ENCODE measurements at places on chromosomes 16 and 17.
A peak's percentile ranks its signal among the peaks of the same experiment; 100 is the strongest.

DNA sequence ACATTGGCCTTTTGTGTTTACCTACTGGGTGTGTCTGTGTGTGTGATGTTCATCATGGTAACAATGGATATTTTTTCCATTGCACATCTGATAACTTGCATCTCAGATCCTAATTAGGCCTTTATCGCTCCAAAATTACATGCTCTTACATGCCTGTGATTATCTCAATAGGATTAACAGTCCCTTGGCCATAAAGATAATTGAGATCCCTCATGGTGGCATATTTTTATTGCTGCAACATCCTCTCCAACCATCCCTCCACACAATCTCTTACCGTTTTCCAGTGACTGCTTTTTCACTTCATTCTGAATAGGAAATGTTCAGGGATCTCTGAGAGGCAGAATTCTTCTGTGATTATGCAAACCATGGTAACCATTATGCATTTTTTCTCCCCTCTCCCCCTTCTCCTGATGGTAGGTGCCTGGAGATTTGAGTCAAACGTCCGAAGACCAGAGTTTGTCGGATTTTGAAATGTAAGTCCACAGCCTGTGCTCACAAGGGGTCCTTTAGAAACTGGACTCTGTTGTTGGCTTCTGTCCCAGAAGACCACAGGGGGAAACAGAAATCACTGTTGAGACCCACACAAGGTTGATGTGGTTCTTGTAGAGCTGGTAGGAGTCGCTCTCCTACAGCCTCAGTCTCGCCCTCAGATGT is 405.5 kb downstream of the CPPED1 start:
- DNase-seq: no peak

- DNase-seq: no peak
These were observed 4.1 kb downstream of the SYNGR2 start for GRCh38 chr17:78172249-78173051.

DNA sequence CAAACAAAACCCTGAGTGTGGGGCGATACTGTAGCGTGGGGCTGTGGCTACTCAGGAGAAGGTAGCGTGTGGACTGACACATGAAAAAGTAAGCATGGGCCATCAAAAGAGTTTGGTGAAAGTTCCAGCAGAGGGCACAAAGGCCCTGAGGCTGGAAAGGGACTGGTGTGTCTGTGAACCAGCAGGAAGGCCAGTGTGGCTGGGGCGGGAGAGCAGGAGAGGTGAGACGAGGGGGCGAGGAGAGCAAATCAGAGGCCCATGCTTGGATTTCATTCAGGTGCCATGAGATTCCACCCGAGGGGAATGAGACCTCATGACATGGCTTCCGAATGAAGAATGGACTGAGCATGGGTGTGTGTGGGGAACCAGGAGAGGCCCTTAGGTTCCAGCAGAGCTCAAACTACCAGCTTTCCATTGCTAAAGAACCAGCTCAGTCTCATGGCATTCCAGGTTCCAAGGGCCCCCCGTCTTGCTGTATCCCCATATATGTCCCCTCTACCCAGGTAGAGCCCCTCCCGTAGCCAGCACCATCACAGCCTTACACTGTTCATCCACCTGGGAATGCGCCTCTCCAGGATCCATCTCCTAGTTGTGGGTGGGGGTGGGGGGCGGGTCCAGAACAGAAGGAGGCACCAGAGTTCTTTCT is 31.1 kb downstream of the TRPV2 start:
- no peak for DNase-seq

- DNase-seq: no peak
These were observed 459 bp upstream of the MARCHF10 start for GRCh38 chr17:62808576-62808970.

GRCh38 chr16:29820271-29820701 is at the start of gene MVP:
Gene MVP, plus strand, starts transcription at chr16:29820462. Its CDS starts 10,088 bp downstream, at chr16:29830550.
- DNase-seq: peak; percentile 86

DNA sequence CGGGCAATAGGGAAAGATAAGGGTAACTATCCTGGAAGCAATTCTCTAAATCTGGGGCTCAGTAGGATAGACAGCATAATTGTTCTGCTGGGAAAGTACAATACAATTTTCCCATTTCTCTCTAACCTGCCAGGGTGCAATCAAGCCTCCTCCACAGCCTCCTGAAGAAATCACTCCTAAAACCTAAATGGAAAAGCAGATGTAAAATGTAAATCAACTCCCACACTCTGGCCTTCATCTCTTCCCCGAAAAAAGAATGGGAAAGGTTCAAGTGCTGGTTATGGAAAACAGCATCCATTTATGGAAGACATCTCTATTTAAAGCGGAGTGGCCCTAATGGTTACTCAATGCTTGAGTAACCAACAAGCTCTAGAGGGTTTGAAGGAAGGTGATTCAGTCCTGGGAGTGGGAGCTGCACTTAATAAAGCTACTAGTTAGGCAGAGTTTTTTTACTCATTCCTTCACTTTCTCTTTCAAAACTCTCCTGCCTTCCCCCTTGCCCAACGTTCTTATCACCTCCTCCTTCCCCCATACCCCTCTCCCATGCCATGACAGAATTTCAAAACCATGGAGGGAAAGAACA is 5.1 kb downstream of the MMD start:
- no peak for DNase-seq

DNA sequence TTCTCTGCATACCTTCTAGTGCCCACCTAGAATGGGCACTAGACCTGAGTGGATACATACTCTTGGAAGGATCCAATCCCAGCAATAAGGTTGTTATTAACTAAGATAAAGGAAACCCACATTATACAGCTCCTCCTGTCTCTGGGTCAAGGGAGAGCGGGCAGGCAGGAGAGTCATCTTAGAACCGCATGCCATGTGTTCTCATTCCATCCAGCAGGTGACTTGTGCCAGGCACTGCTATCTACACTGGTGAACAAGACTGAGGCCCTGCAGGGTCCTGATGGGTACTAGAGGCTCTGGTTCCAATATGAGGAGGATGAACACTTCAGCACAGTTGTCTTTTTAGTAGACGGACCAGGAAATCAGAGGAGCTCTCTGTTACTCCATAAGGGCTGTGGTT is 5.9 kb upstream of the CD300H start:
- no peak for DNase-seq

- DNase-seq: peak; percentile 88
These were observed 59.2 kb downstream of the BMERB1 start for GRCh38 chr16:15493466-15494180.

DNA sequence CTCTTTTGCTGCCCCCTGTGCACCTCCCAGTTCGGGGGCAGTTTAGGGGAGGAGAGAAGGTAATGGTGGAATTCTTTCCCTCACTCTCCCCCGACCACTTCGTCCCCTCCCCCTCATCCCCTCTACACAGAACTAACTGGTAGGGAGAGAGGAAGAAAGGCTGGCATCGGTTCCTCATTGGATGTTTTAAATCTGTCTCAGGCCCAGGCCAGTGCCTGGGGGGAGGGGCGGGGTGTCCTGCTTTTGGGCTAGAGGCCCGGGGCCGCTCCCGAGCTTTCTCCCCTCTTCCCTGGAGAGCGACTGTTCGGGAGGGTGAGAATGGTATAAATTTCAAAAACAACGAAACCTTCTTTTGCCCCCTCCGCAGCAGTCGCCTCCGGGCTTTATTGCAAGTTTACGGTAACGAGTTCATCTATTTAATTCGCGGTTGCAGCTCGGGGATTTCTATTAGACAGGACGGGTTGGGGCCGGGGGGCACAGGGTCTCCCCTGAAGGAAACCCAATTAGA is at the start of gene PRAC2:
Gene PRAC2 (plus strand): TSS at position 271 of the 508 bp plus-strand sequence. CDS start 1,226 bp downstream, outside the sequence.
- no peak for DNase-seq

- DNase-seq: no peak
These were observed 196.1 kb downstream of the GSG1L start for GRCh38 chr16:27867122-27868110.

DNA sequence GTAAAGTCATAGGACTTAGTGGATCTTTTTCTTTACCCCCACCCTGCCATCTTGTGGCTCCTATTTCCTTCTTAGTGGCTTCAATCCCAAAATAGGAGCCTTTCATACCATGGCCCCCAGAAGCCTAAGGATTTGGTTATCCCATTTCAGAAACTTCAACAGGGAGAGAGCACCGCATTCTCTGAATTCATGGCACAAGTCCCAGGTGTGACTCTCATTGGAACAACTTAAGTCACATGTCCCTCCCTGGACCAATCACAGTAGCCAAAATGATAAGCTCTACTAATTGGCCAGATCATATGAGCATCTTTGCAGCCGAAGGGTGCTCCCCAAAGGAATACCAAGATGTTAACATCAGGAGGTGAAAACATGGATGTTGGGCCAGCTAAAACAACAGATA is 43.2 kb downstream of the AXIN2 start:
- DNase-seq: no peak

- no peak for DNase-seq
These were observed 24.8 kb upstream of the ENGASE start for GRCh38 chr17:79049821-79050220.

DNA sequence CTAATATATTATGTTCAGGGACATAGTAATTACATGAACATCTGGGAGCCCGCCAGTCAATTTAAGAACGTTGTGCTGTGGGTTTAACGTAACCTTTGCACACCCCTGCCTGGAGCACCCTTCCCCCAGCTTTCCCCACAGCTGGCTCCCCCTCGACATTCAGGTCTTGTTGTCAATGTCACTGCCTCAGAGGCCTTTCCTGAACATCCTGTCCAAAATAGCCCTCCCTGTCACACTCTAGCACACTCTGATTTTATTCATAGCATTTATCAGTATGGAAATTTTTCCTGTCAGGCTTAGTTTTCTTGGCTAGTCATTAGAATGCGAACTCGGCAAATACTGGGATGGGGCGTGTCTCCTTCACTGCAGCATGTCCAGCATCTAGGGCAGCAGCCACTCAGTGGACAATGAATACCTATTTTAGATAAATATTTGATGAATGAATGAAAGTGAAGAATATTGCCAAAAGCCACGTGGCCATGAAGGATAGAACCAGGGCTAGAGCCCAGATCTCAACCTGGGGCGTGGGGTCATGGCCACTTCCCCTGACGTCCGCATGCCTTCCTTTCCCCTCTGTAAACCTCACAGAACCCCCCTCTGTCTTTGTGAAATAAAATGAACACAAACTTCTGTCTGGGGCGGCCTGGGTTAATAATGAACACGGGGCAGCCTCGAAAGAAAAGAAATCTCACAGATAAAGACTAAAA is 10.5 kb downstream of the PIK3R6 start:
- DNase-seq: no peak

DNA sequence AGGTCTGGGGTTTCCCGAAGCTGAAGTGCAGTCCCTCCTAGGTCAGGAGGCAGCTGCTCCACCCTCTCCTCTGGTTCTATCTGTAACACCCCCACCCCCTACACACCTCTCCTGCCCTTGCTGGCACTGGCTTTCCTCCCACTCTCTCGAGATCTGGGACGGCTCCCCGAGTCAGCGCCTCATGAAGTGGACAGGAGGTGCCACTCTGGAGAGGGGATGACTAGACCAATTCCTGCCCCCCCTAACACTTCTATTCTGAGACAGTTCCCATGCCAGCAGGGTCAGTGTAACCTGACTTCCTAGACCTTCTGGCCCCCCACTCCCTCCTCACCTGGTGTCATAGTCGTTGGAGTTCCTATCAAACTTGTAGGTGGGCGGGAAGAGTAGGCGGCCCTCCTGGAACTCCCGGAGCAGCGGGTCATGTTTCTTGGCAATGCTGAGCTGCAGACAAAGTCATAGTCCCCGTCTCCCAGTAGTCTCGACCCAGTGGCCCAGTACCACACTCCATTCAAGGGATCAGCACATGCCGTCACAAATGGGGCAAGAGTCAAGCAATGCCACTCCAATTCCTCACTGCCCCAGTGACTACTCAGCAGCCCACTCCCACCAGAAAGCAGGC is 9.7 kb downstream of the INPP5K start:
- DNase-seq: no peak

DNA sequence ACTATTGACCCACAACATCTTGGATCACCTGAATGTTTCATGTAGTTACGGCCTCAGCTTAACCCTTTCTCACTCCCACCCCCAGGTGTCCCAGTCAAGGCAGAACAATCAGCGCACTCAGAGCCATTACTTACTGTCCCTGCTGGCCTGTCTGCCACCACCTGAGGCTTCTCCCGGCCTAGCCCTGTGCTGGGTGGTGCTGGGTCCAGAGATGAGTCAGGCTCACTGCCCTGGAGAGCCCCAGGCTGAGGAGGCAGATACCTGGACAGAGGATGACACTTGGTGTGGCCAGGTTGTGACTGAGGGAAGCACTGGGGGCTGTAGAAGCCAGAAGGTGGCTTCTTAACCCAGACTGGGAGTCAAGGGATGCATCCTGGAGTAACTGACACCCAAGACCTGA is 4.0 kb upstream of the SLC5A2 start:
- DNase-seq: no peak

GRCh38 chr16:53864819-53865493 is 161.0 kb downstream of the FTO start:
- DNase-seq: no peak

GRCh38 chr16:88369447-88370008 is 13.2 kb upstream of the ZNF469 start:
- no peak for DNase-seq

- no peak for DNase-seq
These were observed 50.2 kb downstream of the DNAH3 start for GRCh38 chr16:21100447-21100846.

DNA sequence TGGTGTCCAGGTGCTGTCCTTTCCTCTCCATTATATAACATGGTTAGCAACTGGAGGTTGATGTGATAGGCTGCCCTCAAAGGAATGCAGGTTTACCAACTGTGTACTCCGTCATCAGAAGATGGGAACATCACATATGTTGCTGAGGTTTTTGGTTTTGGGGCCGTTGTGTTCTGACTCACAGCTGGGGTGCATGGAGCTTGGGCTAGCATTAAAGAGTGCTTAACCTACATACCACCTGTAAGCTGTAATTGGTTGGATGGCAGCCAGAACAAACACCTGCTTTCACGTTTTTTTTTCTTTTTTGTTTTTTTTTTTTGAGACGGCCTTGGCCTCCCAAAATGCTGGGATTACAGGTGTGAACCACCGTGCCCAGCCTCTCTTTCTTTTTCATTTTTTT is 20.9 kb downstream of the TMEM11 start:
- DNase-seq: no peak

- peak; percentile 89 for DNase-seq
These were observed 115.2 kb downstream of the RBFOX3 start for GRCh38 chr17:79495665-79496064.

DNA sequence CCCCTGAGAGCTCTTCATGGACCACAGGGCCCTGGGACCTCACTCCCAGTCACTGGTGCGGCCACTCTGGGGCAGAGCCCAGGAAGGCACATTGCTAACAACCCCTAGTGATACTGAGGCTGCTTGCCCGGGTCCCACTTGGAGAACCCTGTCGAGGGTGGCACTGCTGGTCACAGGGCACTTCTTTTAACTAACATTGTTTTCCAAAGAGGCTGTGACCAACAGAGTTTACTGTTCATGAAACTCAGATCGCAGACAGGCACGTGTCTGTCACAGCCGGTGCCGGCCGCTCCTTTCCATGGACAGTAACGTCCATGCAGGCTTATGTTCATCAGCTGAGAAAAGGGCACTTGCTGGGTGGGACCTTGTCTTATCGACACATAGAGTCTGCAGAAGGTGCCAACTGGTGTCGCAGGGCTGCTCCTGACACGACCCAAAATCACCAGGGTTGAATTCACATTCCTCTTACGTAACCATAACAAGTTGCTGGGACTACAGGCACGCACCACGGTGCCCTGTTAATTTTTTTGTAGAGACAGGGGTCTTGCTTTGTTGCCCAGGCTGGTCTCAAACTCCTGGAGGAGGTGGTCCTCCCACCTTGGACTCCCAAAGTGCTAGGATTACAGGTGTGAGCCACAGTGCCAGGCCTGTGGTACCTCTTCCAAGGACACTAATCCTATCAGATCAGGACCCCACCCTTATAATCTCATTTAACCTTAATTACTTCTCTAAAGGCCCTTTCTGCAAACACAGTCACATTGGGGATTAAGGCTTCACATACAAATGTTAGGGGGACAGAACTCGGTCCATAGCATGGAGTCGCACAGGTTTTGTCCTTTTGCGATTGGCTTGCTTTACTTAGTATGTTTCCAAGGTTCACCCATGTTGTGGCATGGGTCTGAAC is 1.2 kb upstream of the ZC3H18 start:
- DNase-seq: no peak
